ENCODE measurements at places on chromosomes 6 and 20. TPM values are rescaled to one million over a fixed set of nuclear protein-coding genes. Genes with fewer than 3 reads are reported as not detected.

FAM217A gene
- not detected for total RNA-seq

HLA-B gene
- 141 TPM for total RNA-seq

HCK gene
- not detected for total RNA-seq

HELZ2 gene
- 40.2 TPM for total RNA-seq

LTA gene
- not detected for total RNA-seq

MUC21 gene
- total RNA-seq, result not detected

AIF1 gene
- not detected for total RNA-seq

LY6G6D gene
- total RNA-seq, result not detected

COL11A2 gene
- total RNA-seq, result 0.08 TPM

SLC22A7 gene
- total RNA-seq, result not detected

KIAA0408 gene
- 0.16 TPM for total RNA-seq

TNNC2 gene
- not detected for total RNA-seq

HEY2 gene
- not detected for total RNA-seq

PPP1R16B gene
- total RNA-seq, result not detected

SLC32A1 gene
- not detected for total RNA-seq

BPIFB1 gene
- not detected for total RNA-seq

MUCL3 gene
- total RNA-seq, result not detected

APCDD1L gene
- total RNA-seq, result 1.6 TPM

HMGN3 gene
- 63.9 TPM for total RNA-seq

TREM1 gene
- total RNA-seq, result 0.31 TPM

SLC17A9 gene
- total RNA-seq, result 0.34 TPM

TXLNB gene
- total RNA-seq, result not detected

NKX2-2 gene
- total RNA-seq, result not detected

GTSF1L gene
- total RNA-seq, result not detected

EEF1A1 gene
- total RNA-seq, result 12,598 TPM

PSORS1C2 gene
- total RNA-seq, result not detected

PRR3 gene
- 4.0 TPM for total RNA-seq

FAM209B gene
- not detected for total RNA-seq

All from hair follicular keratinocyte (primary cell).